Urinary bladder (tissue), 4 donors: ENCODE measurements at places on chromosomes 6 and 20.

GRCh38 chr20:3218307-3218988, 9.2 kb downstream of the ITPA start:
- no peak for DNase-seq

DNA sequence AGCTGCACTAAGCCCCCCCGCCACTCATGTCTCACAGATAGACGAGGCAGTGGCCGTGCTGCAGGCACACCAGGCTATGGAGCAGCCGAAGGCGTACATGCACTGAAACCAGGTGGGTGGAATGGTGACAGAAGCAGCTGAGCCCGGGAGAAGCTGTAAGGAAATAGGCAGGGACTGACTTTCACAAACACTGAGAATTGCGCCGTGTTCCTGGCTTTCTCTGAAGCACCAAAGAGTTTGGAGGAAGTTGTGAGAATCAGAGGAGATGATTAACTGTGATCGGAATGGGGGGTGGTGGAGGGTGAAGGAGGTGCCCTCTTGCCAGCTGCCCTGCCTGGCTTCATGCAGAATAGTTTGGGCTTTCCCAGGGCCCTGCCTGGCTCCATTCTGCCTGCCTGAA, 21.6 kb downstream of the TOMM34 start:
- no peak for DNase-seq

- DNase-seq: no peak
These were observed 37.0 kb upstream of the PKHD1 start for GRCh38 chr6:52124126-52125121.

DNA sequence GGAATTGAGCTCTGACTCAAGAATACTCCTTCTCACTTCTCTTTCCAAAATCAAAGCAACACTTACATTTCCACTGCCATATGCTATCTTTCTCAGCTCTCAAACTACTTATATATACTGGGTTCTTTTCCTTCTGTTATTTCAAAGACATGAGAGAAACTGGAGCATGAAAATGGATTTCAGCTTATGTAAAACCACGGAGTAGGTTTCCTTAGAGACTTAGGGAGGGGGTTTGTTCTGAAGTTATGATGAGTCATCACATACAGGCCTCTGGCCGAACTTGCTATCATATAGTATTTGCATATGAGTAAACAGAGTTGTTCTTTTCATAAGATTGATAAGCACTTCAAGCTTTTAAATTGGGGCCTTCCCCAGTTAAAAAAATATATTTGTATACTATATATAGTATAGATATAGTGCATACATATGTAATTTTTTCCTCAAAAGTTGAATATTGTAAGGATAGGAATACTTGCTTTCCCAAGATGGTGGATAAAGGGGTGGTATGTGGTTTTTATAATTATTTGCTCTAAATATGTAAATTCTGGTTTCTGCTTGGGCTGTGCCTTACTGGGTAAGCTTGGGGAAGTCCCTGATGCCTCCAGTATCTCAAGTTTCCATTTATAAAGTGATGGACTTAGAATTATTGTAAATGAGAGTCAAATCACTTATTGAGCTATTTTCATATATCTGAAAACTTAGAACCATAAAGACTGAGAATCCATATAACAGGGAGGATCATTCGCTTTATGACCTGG, 273.9 kb downstream of the RFPL4B start:
- no peak for DNase-seq

- DNase-seq: no peak
These were observed 96.9 kb downstream of the LY86 start for GRCh38 chr6:6685249-6686040.

DNA sequence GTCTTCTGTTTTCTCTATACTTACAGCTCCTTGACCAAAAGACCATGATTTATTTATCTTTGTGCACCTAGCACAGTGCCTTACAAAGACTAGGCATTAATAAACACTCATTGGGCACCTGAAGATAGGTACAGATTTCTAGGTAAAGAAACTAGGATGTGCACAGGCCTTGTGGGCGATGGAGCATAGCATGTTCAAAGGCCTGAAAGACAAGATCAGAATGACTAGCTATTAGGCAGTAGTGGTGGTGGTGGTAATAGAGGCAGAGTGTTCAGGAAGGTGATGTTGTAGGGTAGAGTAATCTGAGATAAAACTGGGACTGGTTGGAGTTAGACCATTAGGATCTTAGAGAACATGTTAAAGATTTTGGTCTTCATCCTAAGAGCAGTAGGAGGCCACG, 3.9 kb downstream of the TXLNB start:
- DNase-seq: no peak

DNA sequence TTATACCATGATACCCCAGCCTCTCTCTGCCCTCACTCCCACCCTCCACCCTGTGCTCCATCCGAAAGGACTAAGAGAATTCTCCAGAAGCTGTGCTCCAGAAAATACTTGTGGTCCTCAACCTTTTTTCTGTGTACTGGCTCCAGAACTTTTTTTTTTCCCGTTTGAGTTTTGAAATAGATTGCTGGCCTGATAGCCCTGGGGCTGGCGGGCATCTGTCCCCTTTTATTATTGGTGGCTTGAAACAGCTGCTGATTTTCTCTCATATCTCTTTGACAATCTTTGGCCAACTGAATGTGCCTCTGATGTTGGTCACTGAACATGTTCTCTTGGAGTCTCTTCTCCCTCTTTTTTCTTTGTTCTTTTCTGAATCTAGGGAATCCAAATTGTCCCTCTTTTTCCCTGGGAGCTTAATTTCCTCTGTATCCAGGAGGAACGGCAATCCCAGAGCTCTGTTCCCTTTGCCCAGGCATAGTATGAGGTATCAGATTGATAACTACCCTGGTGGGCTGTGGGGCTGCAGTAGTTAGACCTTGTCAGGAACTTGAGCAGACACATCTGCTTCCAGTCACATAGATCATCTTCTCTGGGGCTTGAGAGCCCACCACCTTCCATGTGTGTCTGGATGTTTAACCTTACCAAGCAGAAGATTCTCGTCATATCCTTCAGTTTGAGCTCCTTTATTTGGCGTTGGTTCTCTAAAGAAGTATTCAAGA, 1.6 kb downstream of the PPARD start:
- DNase-seq: no peak

DNA sequence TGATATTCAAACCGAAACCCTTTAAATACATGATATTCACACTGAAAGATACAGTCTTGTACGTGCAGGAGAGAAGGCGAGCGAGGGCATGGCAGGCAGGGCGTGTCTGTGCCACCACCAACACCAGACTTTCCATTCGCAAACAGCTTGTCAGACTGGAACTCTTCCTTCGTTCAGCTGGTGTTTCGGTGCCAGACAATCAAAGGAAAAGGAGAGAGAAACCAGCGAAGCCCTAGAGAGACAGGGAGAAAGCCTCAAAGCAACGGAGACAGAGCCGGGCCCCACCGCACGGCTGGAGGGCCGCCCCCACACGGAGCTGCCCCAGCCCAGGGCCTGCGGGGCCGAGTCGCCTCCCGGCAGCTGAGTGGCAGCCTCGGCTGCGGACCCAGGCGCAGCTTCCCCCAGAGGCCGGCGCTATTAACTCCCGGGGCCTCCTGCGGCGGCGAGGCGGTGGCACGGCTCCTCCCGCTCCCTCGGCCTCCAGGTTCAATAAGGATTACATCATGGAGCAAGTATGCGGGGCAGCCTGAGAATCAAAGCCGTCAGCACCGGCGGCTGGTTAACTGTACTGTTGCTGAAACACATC, 32.1 kb upstream of the NR2E1 start:
- no peak for DNase-seq

GRCh38 chr6:7285416-7285815, 27.6 kb downstream of the SSR1 start:
- no peak for DNase-seq

DNA sequence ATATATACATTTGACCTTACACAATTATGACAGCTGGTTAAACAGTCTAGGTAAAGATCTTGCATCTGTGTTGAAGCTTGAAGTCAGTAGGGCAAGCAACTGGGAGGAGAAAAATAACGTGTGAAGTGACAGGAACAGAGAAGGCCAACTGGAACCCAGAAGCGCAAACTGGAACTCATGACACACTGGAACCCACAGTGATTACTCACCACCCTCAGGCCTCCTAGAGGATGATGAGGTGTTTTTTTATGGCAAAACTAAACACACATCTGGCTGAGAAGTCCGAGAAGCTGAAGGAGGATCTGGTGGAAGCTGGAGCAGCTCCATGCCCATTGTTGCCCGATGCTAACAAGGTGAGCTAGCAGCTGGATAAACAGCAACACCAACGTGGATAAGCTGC, 108.1 kb downstream of the TMEM200A start:
- no peak for DNase-seq

DNA sequence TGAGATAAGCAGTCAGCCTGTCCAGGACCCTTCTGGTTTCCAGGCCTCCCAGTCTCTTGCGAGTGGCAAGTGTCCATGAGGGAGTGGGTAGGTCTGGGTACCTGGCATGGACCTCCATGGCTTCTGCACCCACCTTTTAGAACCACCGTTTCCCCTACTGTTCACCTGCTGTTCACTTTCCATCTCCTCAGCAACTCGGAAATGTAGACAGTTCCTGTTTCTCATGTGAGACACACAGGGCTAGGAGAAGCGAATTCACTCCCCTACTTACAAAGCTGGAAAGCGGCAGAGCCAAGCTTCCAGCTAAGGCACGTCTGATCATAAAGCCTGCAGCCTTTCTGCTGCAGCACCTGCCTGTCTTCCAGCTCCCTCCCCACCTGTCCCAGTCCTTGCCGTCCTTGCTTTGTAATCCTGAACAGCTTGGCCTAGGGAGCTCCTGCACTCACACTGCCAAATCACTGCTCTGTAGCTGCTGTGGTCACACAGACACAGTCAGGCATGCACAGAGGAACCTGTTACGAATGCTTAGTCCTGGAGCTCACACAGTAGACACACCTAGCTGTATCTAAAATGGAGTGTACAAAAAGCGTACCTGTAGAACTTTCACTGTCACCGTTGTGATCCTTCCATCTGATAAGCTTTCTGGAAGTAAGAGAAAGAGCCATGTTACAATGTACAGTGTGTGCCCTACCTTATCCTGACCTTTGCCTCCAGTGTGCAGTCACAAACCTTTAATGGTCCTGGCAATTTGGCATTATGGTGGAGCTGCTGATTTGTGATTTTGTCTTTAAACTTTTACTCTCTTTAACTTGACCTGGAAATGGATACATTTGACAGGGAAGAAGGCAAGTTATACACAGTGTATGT, 294.1 kb downstream of the NRN1 start:
- no peak for DNase-seq

- no peak for DNase-seq
These were observed 60.7 kb upstream of the BTN3A2 start for GRCh38 chr6:26304213-26304796.

- DNase-seq: no peak
These were observed 329.0 kb downstream of the ESR1 start for GRCh38 chr6:152136449-152136825.

- no peak for DNase-seq
These were observed 294.4 kb upstream of the PRDM1 start for GRCh38 chr6:105791583-105792318.

GRCh38 chr6:34900321-34901031, 11.4 kb downstream of the ANKS1A start:
- no peak for DNase-seq

DNA sequence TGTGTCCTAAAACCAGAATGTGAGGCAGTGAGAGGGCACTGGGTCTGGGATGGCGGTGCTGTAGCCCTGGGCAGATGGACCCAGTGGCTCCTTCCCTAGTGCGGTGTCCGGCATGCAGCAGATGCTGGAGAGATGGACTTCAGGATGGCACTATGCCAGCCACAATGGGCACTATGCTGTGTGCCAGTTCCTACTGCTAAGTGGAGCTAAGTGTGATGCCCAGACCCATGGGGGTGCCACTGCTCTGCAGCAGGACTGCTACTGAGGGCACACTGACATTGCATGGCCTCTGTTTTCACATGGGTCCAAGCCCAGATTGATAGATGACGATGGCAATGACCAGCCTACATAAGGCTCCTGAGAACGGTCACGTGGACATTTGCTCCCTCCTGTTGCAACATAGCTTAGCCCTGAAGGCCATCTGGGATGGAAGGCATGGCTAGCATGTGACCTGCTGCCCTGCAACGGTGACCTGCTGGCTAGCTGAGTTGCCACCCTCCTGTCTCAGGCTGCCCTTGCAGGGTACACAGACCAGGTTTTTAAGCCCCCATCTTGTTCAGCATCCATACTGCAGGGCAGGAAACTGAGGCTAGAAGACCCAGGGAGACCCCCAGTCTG, 31.3 kb upstream of the KCNK16 start:
- DNase-seq: no peak

- DNase-seq: no peak
These were observed 494.7 kb upstream of the MARCKS start for GRCh38 chr6:113362301-113363047.

DNA sequence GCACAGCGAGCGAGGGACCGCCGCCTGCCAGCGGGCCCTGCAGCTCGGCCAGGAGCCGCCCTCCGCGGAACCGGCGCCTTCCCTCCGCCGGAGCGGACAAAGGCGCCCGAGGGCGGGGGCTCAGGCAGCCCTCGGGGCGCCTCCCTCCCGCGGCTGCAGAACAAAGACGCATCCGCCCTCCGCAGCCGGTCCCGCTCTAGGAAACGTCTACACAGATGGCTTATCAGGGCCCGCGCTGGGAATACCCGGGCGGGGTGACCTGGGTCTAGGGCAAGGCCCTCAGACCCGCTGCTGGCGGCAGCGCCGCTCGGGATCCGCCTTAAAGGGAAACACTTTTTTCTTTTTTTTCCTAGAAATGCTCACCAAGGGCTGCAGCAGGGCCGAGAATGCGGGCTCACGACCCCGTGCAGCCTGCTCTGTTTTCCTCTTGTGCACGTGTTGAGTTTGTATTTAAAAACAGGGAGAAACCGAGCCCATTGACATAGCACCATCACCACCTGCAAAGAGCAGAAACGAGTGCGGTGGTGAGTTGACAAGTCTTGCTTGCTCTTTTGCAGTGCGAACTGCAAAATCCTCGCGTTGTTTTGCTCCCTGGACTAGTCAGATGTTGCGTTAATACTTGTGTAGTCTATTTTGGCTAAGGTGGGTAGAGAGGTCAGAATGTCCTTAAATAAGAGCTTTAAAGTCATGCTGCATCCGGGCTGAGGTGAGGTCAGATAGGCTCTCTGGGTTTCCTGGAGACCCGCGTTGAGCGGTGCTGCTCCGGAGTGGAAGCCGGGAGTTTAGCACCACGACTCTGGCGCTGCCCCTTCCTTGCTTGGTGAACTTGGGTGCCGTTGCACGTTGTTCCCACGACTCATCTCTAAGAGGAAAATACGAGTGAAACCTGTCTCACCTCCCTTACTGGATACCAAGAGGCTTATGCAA, 1.1 kb upstream of the RPS6KA2 start:
- no peak for DNase-seq
